Liver (tissue), 10 donors: ENCODE measurements at places on chromosomes 1 and 21.

DNA sequence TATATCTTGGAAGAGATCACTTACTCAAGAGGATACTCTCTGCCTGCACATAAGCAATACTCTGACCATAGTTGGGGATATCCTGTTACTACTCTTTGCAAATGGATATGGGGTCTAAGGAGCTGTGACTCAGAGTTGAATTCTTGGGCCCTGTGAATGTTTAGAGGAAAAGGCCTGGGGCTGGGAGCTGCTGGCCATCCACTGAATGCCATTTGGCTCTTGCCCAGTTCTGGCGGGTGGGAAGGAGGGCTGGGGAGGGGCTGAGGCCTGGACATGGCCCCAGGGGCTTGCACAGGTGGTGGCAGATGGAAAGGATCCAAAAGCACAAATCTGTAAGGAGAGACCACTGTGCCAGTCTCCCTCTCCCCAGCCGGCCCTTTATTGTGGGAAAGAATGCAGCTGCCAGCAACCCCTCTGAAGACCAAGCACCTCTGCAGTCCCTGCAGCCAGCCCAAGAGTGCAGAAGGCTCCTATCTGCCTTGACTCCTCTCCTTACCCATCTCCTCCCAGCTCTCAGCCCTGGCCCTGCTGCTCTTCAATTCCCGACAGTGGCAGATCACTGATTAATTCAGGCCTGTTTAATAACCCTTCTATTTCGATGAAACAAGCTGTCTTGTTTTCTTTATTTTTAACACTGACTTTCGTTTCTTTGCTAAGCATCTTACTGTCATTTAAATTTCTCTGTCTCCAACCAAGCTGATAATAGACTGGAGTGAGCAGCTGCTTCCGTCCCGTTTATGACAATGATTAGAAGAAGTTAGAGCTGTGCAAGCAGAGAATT is 12.1 kb downstream of the PLXNA2 start:
- no peak for DNase-seq
- no peaks in the 10 kb centered on the region for H3K36me3 ChIP-seq
- H3K4me3 ChIP-seq, result no peak overlapping the region
- no peaks in the 10 kb centered on the region for H3K27me3 ChIP-seq
- H3K4me1 ChIP-seq, result peaks cover 15% of the 10 kb centered on the region

GRCh38 chr1:87134061-87134460 is 194.6 kb upstream of the LMO4 start:
- H3K4me3 ChIP-seq, result no peak overlapping the region
- H3K4me1 ChIP-seq, result peaks cover 6% of the 10 kb centered on the region
- no peaks in the 10 kb centered on the region for H3K36me3 ChIP-seq
- DNase-seq, result no peak
- no peak overlapping the region for H3K27ac ChIP-seq
- no peaks in the 10 kb centered on the region for H3K27me3 ChIP-seq

DNA sequence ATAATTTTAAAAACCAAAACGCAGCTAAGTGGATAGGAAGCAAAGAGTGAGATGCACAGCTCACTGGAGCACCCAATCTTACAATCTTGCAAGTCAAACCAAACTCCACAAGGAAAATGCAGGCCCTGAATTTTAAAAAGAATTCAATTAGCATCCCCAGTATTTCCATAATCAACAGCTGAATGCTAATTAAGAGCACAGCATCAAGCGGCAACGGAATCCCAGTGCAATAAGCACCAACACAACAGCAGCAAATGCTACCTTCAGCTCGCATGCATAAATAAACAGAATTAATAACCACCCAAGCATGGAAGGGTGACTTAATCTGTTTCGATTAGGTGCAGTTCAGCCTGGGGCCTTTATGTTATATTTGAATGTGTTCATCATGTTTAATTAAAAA is 142.9 kb downstream of the SLC45A1 start:
- H3K4me1 ChIP-seq, result peaks cover 25% of the 10 kb centered on the region
- H3K4me3 ChIP-seq, result no peak overlapping the region
- no peak overlapping the region for H3K27ac ChIP-seq
- no peaks in the 10 kb centered on the region for H3K27me3 ChIP-seq

- no peak overlapping the region for H3K4me3 ChIP-seq
- no peak overlapping the region for H3K27ac ChIP-seq
- DNase-seq, result no peak
- H3K4me1 ChIP-seq, result peaks cover 4% of the 10 kb centered on the region
Measured at GRCh38 chr1:225657462-225657989, 4.6 kb upstream of the ENAH start.

- H3K27me3 ChIP-seq, result no peaks in the 10 kb centered on the region
- H3K36me3 ChIP-seq, result no peaks in the 10 kb centered on the region
- no peak for DNase-seq
- no peak overlapping the region for H3K27ac ChIP-seq
Measured at GRCh38 chr1:13652238-13652637, 47.8 kb upstream of the PRDM2 start.
